ENCODE measurements at places on chromosomes 7 and 10. TPM values are rescaled to one million over a fixed set of nuclear protein-coding genes. Genes with fewer than 3 reads are reported as not detected.
A peak's percentile ranks its signal among the peaks of the same experiment; 100 is the strongest.

DNA sequence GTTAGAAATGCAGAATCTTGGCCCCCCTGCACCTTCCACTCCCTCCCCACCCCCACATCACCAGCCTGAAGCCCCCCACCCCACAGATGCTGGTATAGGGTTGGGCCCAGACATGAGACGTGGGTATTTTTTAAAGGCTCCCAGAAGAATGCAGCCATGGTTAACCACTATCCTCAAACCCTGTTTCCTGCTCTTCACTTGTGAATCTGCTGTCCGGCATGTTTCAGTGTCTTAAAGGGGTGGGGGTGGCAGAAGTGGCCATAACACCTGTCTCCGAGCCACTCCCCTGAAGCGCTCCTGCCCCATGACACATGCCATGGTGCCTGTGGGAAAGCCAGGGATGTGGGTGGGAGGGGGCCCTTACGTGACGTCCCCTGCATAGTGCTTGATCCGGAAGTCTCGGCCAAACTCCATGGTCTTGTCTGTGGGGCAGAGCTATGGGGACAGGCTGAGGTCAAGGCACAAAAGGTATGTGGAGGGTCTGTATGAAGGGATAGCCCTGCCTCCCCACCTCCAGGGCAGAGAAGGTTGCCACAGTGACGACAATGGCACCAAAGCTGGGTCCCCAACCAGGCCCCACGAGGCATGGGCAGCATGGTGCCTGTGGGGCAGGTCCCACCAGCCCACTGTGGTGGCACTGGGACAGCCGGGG lies 9.6 kb downstream of the MYO1G start:
- no peaks in the 10 kb centered on the region for H3K27me3 ChIP-seq
- peaks cover 74% of the 10 kb centered on the region for H3K36me3 ChIP-seq
- peaks cover 31% of the 10 kb centered on the region for H3K4me1 ChIP-seq
- H3K27ac ChIP-seq, result no peak overlapping the region
- H3K4me3 ChIP-seq, result no peak overlapping the region

DNA sequence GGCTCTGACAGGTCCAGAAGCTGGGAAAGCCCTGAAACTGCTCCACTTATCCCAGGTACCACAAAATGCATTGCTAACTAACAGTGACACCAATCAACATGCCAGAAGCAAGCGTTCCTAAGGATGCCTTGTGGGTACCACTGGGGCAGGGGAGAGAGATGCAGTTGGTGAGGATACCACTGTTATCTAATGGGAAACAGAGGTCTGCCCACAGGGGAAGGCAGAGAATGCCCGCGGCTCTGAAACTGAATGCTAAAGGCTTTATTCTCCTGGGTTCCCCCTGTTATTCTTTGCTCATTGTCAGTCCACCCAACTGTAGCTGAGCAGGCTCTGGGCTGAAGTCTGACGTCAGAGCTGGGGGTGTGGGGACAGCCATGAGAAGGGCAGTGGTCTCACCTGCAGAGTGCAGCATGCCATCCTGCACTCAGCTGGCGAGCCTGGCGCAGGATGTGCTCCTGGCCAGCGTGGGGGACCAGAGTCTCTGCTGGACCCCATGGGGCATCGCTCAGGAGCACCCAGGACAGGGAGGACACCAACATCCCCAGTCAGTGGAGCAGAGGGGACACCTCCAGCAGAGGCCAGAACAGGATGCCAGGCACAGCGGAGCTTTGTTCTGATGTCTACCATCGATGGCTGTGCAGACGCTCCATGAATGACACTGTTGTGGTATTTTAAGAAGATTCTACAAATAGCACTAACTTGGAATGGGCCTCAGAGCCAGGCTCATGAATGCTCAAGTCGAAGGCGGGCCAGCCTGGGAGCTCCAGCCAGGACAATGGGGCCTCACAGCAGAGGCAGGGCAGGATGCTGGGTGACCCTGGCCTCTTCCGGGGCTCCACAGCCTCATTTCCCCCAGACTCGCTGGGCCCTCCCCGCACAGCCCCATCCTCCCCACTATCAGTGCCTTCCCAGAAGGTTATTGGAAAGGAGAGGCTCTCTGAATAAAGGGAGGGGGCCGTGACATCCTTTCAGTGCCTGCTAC lies 95.8 kb downstream of the ARHGAP22 start:
- no peak overlapping the region for H3K4me3 ChIP-seq
- DNase-seq, result peak; percentile 26
- H3K36me3 ChIP-seq, result no peaks in the 10 kb centered on the region
- no peak overlapping the region for H3K27ac ChIP-seq

GRCh38 chr7:3282457-3282856 lies 18.6 kb upstream of the SDK1 start:
- no peaks in the 10 kb centered on the region for H3K36me3 ChIP-seq
- no peak overlapping the region for H3K27ac ChIP-seq
- no peaks in the 10 kb centered on the region for H3K4me1 ChIP-seq
- H3K4me3 ChIP-seq, result no peak overlapping the region
- DNase-seq, result no peak

GRCh38 chr10:29804025-29804852 lies 169.5 kb upstream of the SVIL start:
- H3K4me1 ChIP-seq, result peaks cover 15% of the 10 kb centered on the region
- peaks cover 25% of the 10 kb centered on the region for H3K27me3 ChIP-seq
- no peak for DNase-seq
- no peak overlapping the region for H3K4me3 ChIP-seq

Gene CLDN15
- total RNA-seq, result 21.6 TPM

Gene HOXA1
- 0.76 TPM for total RNA-seq

Gene RAMP3
- not detected for total RNA-seq

Gene RGR
- not detected for total RNA-seq

Data from activated CD8-positive, alpha-beta memory T cell treated with anti-CD3 and anti-CD28 coated beads, Interleukin-2, amount 10 ng/mL, durations not matched to agents 7 days and 5 days (primary cell).